ENCODE measurements at places on chromosomes 7 and 10.
A peak's percentile ranks its signal among the peaks of the same experiment; 100 is the strongest.

DNA sequence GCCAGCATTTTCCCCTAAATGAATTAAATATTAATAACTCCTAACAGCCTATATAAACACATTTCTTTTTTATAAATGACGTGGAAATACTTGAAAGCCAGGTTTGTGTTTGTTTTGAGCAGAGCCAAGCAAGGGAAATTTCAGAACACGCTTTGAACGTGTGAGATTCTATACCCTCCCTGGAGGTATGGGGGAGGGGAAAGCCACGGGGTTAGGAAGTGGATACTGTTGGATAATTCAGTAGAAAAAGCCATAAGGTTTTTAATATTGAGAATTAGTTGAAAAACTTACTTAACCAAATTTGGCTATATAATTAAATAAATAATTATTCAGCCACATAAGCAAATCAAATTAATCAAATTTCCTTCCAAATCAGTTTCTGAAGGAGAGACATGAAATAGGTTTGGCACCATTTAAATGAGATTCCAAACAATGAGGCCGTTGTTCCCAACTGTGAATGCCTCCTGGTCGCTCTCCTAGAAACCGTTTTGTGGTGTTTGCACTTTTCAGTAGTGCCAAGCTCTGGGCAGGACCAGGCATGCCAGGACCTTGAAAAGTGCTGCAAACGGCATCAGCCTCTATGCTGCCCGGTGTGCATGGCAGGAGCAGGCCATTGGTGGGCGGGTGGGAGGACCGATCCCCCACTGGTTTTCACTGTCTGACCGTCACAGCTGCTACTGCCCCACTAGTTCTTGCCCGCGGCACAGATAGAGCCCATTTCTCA lies 88.1 kb downstream of the SEPTIN14 start:
- peak; percentile 54 for ATAC-seq

- ATAC-seq, result peak; percentile 85
Measured at GRCh38 chr10:18216482-18216881, 76.3 kb downstream of the CACNB2 start.

- no peak for ATAC-seq
Measured at GRCh38 chr7:75909521-75910132, 5.3 kb upstream of the POR start.

DNA sequence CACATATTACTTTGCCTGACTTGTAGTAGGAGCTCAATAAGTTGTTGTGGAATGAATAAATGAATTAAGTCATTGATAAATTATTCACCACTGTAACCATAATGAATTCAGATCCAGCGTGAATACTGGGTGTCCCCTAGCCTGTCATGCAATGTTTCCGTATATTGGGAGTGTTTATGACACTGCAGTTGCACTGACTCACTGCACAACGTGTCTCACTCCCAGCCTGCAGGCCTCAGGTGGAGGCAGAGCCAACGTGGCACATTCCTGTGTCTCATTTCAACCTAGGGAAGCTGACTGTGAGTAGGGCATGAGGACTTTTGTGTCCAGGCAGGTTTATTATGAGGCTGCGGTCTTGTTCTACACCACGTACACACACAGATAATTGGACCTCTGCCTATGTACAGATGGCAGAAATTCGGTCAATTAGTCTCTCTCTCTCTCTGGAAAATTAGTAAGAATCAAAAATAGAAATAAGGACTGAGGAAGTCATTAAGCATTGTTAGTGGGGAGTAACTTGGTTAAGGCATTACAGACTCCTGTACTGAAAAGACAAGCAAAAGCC lies 299.1 kb upstream of the IGFBP3 start:
- ATAC-seq, result no peak

DNA sequence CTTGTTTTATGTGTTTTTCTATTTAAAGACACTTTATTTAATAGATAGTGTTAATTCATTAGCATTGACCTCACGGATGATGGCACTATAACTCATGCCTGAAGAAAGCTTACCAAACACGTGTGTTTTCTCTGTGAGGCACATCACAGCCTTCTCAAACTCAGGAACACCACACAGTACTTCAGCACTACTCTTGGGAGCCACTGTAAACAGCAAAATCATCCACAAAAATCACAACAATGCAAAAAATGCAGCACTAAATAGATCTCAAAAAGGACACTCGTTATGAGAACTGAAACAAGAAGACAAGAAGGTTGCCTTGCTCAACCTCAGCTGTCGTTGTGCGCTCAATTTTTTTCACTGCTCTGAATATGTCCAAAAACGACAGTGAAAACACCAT lies 12.0 kb upstream of the PARP12 start:
- no peak for ATAC-seq

DNA sequence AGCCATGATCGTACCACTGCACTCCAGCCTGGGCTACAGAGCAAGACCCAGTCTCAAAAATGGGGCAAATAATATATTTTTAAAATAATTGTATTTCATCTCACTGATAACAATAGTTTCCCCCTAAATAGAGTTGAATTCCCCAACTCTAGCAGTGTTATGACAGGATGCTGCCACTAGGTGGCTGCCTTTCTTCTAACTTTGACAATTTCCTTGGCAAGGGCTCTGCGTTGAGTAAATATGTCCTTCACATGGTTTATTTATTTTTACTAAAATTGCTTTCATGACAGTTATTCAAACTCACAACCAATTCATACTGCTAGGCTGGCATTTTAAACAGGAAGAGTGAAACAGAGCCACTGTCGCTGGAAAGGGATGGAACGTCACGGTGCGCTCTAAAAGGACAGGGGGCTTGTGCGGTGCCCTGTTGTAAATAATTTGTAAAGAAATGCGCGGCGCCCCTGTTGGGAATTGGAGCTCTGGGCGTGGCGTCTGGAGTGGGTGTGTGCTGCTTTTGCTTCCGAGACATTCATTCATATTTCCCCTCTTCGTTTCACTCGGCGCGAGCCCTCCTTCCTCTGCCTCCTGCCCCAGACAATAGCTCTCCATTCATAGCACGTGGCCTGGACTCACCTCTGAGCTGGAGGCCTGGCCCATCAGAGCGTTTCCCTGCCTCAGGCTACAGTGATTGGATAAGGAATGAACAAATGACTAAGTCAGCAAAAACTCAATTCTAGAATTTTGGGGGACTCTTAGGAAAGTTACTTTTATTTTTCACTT lies 20.5 kb upstream of the PITRM1 start:
- ATAC-seq, result peak; percentile 25

- no peak for ATAC-seq
Measured at GRCh38 chr7:48894574-48894973, 29.8 kb upstream of the CDC14C start.

All from SK-N-SH treated with all-trans-retinoic acid at 6 μM for 48 hours (cell line).